ENCODE measurements at places on chromosomes 1 and 21.

DNA sequence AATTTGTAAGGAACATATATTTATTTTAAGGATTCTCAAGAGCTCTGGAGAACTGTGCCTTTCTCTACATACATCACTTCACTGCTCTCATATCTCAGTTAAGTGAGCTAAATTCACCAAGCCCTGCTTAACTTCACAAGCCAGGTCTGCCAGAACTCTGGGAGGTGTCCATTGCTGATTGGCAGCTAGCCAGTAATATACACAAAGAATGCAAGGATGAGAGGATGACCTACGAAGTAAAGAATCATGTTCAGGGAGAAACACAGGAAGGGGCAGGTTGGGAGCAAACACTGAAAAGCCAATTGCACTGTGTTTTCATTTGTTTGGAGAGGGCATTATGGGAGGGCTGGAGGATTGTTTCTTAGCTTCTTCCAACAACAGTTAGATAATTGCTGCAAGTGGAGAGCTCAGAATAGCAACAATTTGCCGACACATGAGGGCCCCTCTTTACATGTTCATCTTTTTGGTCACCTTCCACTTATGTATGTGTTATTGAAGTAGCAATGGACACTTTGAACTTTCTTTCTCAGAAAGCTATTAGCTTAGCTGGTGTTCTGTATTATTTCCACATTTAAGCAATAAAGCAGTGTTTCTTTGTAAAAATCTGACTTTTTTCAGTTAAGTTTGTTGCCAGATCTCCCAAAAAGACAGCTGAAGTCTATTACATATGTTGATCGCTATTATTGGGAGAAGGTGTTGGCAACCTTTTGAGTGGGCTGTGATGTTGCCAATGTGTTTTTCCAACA is 254.8 kb downstream of the LTN1 start:
- DNase-seq: no peak

DNA sequence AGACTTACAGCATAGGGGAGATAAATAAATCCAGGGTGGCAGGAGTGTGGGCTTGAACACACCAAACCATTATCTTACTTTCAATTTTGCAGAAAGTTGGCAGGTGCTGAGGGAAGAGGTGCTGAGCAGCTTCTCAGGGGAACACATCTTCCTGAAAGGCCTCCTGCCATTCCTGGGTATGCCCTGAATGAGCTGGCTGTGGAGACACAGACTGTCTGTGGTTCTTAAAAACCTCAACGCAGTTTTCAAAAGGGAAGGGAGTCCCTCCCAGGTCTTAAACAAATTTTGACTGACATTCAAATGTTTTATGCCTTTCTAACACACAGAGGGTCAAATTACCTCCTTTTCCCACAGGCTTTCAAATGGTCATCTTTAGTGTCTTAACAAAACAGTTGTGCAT is 166.9 kb downstream of the TNFSF18 start:
- no peak for DNase-seq

DNA sequence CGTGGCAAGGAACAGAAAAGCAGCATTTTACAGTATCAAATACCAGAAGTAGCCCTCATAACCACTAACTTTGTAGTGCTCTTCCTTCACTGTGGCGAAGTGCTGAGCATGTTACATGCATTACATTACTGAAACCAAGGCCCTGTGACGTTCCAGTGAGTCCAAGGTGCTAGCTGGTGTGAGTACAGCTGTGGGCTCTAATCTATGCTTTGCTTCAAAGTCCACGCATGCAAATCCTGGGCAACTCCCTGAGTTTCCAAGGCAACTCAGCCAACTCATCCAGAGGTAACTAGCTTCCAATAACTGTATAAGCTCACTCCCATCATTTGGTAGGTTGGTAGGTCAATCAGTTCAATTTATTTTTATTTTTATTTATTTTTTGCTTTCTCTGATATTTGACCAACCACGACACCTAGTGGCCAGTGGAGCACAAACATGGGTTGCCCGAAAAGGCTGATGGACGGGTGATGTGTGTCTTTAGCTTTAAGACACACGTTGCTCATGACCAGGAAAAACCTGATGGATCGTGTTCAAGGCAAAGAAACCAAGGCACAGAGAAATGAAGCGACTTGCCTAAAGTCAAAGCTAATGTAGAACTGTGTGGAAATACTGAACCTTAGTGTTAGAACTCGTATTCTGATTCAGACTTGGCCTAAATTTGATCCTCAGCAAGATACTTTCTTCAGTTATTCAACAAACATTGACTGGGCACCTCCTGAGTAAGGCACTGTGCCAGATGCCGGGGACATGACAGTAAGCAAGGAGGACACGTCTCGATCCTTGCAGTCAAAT is 73.0 kb downstream of the GNG12 start:
- peak; percentile 74 for DNase-seq

GRCh38 chr1:40634901-40635655 is 30.4 kb downstream of the RIMS3 start:
- DNase-seq: no peak

- DNase-seq: no peak
Measured at GRCh38 chr1:91120421-91120820, 98.6 kb upstream of the ZNF644 start.

DNA sequence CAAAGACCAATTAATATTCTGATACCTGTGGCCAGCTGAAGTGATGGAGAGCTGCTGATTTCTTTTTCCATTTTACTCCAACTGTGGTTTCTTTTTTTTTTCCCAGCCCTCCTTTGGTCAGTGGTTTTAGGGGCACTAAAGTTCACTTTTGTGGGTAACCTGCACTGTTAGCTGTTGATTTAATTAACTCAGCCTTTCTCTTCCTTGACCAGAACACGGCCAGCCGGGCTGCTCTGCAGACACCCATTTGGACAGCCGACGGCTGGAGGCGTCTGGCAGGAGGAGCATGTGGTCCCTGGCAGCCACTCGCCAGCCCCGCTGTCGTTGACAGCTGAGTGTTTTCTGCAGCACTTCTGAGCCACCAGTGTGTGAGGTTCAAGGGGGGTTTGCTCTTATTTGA is 136.2 kb upstream of the RUNX3 start:
- no peak for DNase-seq

- no peak for DNase-seq
Measured at GRCh38 chr21:30625449-30626165, 5.2 kb downstream of the KRTAP20-4 start.

Data from stimulated activated CD8-positive, alpha-beta memory T cell treated with anti-CD3 and anti-CD28 coated beads, Interleukin-4, amount 100 ng/mL, for 48 hours (primary cell).